ENCODE measurements at places on chromosomes 1 and 21.
A peak's percentile ranks its signal among the peaks of the same experiment; 100 is the strongest.

DNA sequence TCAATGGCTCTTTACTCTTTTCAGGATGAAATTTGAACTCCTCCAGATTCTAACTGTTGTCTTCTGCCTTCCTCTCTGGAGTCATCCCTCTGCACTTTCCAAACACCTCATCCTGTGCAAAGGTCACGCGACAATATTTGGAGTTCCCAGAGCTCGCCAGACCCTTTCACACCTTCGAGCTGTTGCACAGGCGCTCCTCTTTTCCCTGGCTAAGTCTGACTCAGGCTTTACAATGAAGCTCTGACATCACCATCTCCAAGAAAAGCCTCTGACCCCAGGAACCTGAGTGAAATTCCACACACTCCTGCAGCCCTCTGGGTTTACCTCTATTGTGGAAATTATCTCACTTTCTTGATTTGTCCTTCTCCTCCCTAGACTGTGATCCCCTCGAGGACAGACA is 270.3 kb downstream of the RGS7 start:
- DNase-seq, result no peak

DNA sequence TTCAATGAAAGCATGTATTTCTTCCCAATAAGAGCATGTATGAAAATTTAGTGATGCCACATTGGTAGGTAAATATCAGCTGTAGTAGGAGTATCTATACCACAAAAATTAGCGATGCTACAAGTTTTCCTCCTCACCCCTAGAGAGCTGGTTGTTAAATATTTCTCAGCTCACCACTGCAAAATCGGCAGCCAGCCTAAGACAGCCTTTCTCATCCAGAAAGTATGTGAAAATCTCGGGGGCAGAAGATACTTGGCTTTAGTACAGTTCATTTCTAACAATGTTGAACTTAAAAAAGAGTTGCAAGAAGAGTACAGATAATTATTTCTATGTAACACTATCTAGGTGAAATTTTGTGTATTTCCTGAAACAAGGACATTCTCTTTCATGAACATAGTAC is 235.4 kb downstream of the TPR start:
- DNase-seq, result peak; percentile 19

GRCh38 chr1:171267391-171267790 is 19.1 kb downstream of the FMO1 start:
- no peak for DNase-seq

- no peak for DNase-seq
Observed at GRCh38 chr1:51101976-51102375, at the start of gene C1orf185. C1orf185 (plus strand) TSS chr1:51102228; CDS start chr1:51102234, 6 bp downstream.

DNA sequence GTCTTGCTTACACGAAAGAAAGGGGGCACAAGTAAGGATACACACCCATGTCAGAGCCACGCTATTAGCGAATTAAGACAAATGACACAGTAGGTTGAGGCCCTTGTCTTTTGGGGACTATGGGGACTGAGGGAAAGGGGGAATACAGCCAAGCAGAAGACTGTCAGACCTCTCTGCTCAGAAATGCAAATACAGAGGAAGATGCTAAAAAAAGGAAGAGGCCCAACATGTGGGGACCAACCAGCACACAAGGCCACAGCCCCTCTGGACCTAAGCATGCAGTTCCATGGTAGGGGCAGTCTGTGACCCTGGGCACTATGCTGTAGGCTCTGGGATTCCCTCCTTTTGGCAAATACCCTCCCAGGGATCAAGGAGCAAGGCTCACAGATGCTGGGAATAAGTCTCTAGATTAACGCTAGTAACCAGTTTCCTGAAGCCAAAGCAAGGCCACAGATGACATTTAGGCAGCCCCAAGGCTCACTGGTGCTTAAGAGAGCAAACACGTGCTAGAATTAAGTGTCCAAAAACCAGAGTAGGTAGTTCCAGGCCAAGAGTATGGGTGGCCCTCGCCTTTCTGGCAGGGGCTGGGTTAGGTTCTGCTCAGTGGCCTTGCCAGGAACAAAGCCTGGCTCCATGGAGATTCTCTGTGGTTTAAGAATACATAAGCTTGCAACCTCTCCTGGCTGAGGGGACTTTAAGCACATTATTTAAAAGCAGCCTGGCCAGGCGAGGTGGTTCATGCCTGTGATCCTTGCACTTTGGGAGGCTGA is 38.2 kb downstream of the RABIF start:
- DNase-seq, result no peak

DNA sequence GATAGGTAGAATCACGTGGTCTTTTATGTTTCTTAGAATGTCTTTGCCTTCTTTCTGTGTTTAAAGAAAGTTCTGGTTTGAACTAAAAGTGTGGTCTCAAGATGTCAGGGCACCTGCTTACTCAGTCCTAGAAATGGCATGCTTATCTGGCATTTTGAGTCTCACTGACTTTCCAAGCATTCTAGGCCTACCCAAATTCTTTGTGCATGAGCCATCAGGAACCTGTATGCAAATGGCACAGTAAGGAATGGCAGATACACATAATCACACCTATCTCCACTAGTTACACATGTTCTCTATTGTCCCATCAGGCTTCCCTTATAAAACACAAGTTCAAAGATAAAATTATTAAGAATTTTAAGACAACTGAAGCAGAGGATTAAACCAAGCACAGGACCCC is 29.5 kb upstream of the CLCA4 start:
- DNase-seq, result no peak

DNA sequence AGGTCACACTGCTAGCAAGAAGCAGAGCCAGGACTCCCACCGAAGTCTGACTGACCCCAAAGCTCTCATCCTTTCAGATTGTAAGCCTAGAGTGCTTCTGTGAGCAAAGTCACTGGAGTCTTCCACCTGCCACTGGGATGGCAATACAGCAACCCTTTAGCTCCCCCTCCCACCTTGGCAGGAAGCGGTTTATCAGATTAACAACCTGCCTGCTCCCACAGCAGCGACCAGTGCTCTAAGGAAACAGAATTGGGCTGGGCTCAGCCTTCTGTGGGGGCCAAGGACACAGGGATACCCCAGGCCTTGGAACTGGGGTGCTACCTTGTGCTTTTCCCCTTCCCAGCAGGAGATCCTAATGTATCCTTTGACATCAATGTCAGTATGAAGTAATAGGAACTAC is 76.0 kb downstream of the GFI1 start:
- DNase-seq, result no peak

GRCh38 chr1:150553392-150554085 is 4.3 kb downstream of the ADAMTSL4 start:
- DNase-seq, result no peak

- no peak for DNase-seq
Observed at GRCh38 chr1:246709835-246710234, 14.4 kb upstream of the SCCPDH start.

GRCh38 chr21:18023157-18023556 is 204.0 kb upstream of the C21orf91 start:
- no peak for DNase-seq

DNA sequence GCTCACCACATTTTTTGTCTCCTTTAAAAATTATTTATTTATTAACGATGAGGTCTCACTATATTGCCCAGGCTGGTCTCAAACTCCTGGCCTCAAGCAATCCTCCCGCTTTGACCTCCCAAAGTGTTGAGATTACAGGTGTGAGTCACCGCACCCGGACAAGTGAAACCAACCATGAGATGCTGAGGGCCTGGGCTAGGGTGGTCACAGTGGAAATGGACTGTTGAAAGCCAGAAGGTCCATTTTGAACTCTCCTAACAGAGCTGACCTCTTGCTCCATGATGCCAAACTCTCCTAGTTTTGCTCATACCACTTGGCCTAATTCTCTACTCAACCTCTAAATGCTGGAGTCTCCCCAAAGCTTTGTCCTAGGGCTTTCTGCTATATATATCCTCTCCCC is 109.1 kb downstream of the SLC45A1 start:
- DNase-seq, result no peak

- no peak for DNase-seq
Observed at GRCh38 chr1:2045468-2046173, 4.6 kb upstream of the PRKCZ start.

DNA sequence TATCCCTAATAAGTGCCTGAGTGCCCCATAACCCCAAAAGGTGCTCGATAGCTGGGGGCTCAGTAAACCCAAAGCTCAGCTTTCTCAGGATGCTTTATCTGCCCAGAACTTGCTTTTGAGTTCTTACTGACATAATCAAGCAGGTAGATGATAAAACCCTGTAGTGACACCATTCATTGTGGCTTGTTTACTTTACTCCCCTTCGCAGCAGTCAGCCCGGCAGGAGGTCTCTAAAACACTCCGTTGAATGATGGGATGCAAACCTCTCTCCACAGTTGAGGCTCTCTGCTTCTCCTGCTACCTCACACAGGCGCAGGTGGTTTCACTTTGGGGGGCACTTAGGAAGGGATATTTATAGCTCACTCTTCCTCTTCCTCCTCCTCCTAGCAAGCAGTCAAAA is 349.4 kb downstream of the HLX start:
- DNase-seq, result no peak

All from hepatic stellate cell (primary cell).